ENCODE measurements at places on chromosomes 13 and 19. TPM values are rescaled to one million over a fixed set of nuclear protein-coding genes. Genes with fewer than 3 reads are reported as not detected.

DNA sequence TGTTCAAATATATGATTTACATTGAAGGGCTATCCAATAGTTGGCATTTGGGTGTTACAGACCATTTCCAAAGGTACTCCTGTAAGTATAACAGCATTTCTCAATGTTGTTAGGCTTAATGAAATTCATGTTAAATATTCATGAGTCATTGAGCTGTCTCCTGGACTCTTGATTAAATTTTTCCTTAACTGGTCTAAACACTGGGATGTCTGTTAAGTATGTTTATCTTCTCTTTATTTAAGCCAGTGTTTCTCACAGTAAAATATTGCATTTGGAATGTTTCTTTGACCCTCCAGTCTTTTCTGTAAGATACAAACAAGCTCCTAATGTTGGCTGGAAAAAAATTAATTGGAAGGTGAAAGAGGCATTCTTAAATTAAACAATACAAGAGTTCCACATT, 402.5 kb upstream of the HTR2A start:
- no peaks in the 10 kb centered on the region for H3K36me3 ChIP-seq
- no peaks in the 10 kb centered on the region for H3K4me1 ChIP-seq
- no peaks in the 10 kb centered on the region for H3K27me3 ChIP-seq
- no peak for DNase-seq

DNA sequence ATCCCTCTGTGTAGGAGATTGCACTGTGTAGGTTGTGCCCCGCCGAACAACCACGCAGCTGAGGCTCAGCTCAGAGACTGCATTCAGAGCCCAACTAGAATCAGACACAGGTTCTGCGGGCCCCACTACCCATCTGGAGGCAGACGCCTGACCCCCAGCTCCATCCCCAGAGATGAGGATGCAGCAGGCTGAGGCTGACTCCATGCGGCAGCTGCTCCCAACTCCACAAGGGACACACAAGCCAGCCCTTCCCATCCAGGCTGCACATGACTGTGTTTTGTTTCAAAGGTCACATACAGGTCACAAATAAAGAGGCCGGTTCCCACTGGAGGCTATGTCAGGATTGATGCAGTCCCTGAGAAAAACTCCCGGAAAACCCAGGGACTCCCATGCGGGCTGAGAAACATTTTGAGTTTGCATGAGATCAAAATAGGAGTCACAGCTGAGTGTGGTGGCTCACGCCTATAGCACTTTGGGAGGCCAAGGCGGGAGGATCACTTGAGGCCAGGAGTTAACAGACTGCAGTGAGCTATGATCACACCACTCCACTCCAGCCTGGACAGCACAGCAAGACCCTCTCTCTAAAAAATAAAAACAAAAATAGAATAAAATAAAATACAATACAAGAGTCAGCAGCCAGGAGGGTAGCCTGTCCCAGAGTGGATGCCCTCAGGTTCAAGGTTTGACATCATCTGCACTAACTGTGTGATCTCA, 14.0 kb downstream of the ELL start:
- H3K4me3 ChIP-seq: peak overlapping the region; percentile 54
- peaks cover 41% of the 10 kb centered on the region for H3K4me1 ChIP-seq
- no peaks in the 10 kb centered on the region for H3K27me3 ChIP-seq
- peak overlapping the region; percentile 62 for H3K27ac ChIP-seq
- H3K36me3 ChIP-seq: no peaks in the 10 kb centered on the region
- DNase-seq: no peak

GRCh38 chr19:42831221-42832019, 48.1 kb downstream of the PSG1 start:
- H3K27ac ChIP-seq: no peak overlapping the region
- no peaks in the 10 kb centered on the region for H3K27me3 ChIP-seq
- no peak for DNase-seq
- no peak overlapping the region for H3K4me3 ChIP-seq
- no peaks in the 10 kb centered on the region for H3K4me1 ChIP-seq

DNA sequence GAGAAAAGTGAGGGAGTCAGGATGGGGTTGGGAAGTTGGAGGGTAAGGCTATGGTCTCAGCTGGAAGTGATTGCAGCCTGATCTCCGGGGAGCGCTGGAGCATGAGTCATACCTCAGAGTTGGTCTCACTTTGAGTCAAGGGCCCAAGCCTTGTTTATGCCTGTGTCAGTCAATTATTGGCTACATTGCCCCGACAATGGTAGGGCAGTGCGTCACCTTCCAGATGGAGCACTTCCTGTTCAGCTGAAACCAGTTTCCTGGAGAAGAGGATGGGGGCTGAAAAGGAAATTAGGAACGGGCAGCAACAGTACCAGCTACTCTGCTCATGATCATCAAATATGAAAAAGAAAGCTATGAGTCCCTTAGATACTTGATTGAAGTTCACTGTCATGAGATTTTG, 60.4 kb downstream of the ADGRE1 start:
- H3K4me3 ChIP-seq: no peak overlapping the region
- H3K27ac ChIP-seq: no peak overlapping the region
- H3K27me3 ChIP-seq: no peaks in the 10 kb centered on the region
- no peaks in the 10 kb centered on the region for H3K36me3 ChIP-seq

- no peak overlapping the region for H3K27ac ChIP-seq
- no peak overlapping the region for H3K4me3 ChIP-seq
- no peaks in the 10 kb centered on the region for H3K36me3 ChIP-seq
- no peaks in the 10 kb centered on the region for H3K27me3 ChIP-seq
These were observed 202.6 kb upstream of the UFM1 start for GRCh38 chr13:38147050-38147449.

DNA sequence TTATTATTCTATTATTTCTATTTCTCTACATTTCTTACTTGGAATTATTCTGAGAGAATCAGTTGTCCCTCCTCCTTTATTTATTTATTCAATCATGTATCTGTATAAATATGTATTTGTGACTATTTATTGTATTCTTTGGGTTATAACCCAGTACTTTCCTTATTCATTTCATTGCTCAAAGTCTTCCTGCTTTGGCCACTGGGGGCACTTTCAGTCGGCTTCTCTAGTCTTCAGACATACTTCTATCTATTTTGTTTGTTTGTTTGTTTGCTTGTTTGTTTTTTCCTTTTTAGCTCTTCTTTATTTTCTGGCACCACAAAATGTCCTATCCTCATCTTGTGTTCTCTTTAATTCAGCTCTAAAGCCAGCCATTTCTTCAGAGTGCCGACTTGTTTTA, 260.4 kb downstream of the NALCN start:
- H3K36me3 ChIP-seq: no peaks in the 10 kb centered on the region
- no peaks in the 10 kb centered on the region for H3K4me1 ChIP-seq
- H3K27me3 ChIP-seq: peaks cover 6% of the 10 kb centered on the region
- no peak for DNase-seq
- no peak overlapping the region for H3K4me3 ChIP-seq
- H3K27ac ChIP-seq: no peak overlapping the region

- H3K4me1 ChIP-seq: peaks cover 2% of the 10 kb centered on the region
- no peaks in the 10 kb centered on the region for H3K36me3 ChIP-seq
- no peak overlapping the region for H3K4me3 ChIP-seq
These were observed 29.6 kb downstream of the EXOC3L2 start for GRCh38 chr19:45215391-45216191.

DNA sequence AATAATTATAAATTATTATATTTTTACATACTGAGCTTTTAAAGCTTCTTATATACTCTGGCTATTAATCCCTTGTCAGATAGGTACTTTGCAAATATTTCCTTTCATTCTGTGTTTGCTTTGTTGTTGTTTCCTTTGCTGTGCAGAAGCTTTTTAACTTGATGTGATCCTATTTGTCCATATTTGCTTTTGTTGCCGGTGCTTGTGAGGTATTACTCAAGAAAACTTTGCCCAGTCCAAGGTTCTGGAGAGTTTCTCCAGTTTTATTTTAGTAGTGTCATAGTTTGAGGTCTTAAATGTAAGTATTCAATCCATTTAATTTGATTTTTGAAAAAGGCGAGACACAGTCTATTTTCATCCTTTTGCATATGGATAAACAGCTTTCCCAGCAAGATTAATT, 1319.9 kb upstream of the PRR20A start:
- no peaks in the 10 kb centered on the region for H3K4me1 ChIP-seq
- no peaks in the 10 kb centered on the region for H3K36me3 ChIP-seq
- H3K4me3 ChIP-seq: no peak overlapping the region
- H3K27me3 ChIP-seq: no peaks in the 10 kb centered on the region
- no peak for DNase-seq

DNA sequence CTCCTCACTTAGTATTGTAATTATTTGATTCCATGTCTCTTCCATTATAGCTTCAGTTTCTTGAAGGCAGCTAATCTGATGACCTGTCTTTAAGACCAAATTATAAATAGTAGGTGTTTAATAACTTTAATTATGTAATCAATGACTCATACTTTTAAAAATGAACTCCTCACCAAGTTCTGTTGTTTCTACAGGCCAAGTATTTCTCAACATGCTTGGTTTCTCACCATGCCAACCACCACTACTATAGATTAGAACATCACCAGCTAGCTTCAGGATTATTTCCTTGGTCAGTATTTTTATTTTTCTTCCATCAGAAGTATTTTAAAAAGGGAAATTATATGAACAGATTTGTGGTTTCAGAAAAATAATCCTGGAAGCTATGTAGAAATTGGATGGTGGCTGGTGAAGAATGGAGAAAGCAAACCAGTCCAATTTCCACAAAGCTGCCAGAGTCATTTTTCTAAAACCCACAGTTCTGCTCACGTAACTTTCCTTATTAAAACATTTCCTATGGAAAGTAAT, 237.7 kb upstream of the DACH1 start:
- H3K27me3 ChIP-seq: no peaks in the 10 kb centered on the region
- no peaks in the 10 kb centered on the region for H3K4me1 ChIP-seq
- H3K4me3 ChIP-seq: no peak overlapping the region
- H3K27ac ChIP-seq: no peak overlapping the region
- no peak for DNase-seq

- no peak overlapping the region for H3K4me3 ChIP-seq
- H3K4me1 ChIP-seq: peaks cover 3% of the 10 kb centered on the region
- no peak for DNase-seq
- no peaks in the 10 kb centered on the region for H3K36me3 ChIP-seq
These were observed 107.6 kb upstream of the RNF113B start for GRCh38 chr13:98284679-98285078.

DNA sequence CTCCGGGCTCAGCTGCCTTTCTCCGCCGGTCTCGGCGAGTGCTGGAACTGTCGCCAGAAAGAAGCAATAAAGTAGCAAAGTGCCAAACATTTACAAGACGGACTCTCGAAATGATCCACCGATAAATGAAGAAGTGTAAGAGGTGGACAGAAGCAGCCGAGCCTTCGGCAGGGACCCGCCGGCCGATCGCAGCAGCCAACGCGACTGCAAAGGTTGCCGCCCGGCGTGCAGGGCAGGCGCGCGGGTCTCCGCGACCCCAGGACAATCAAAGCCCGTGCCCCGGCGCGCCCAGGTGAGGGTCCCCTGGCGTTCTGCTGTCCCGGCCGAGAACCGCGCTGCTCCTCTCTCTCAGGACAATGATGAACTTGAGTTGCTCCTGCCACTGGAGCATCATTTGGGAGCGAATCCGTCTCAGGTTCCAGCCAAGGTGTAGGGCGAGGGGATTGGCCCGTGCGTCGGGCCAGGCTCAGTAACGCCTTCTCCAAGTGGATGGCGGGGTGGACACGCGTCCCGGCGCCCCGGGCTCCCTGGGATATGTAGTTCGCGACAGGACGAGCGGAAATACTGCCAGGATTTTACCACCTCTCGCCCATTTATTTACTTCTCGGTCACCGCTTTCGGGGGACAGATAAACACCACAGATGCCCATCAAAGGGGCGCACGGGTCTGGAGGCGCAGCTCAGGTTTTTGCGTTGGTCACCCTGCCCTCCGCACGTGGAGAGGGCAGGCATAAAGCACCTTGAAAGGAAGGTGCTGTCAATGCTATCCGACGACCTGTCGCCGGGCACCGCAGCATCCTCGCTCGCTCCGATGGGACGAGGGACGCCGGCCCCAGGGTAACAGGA, at the start of the genes BIVM and POGLUT2:
BIVM (plus strand) TSS at position 539 of the 845 bp plus-strand sequence. CDS start 8,149 bp downstream, outside the sequence.
POGLUT2 (minus strand) TSS at position 396 of the 845 bp plus-strand sequence; CDS start at position 90, 306 bp downstream.
- H3K4me3 ChIP-seq: peak within 1 kb of the TSS; percentile 95
- peaks cover 37% of the 10 kb centered on the region for H3K36me3 ChIP-seq
- peak; percentile 83 for DNase-seq
- no peaks in the 10 kb centered on the region for H3K27me3 ChIP-seq

DNA sequence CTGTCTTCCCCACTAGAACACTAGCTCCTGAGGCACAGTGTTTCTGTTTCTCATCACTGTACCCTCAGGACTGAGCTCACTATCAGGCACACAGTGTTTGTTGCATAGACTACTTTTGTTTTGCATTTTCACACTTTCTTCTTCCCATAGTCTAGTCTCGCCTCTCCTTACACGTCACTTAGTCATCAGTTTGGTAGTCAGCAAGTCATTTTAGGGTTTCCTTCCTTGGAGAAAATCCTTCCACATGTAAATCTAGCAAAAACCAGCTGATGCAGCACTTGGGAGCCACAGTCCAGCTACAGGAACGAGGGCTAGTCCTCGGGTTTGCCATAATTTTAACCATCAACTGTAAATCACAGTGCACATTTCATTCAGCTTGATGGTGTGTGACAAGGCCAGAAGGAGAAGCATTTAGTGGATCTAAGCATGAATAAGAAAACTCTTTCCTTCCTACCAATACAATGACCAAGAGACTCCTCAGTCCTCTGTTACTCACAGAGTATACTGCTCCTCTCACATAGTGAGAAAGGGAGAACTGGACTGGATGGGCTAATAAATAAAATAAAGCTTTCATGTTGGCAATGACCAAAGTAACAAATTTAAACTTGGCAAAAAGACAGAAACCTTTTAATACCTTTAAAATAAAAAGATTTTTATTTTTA, 221.0 kb downstream of the KLF12 start:
- H3K27ac ChIP-seq: no peak overlapping the region
- no peaks in the 10 kb centered on the region for H3K27me3 ChIP-seq
- peaks cover 17% of the 10 kb centered on the region for H3K4me1 ChIP-seq

DNA sequence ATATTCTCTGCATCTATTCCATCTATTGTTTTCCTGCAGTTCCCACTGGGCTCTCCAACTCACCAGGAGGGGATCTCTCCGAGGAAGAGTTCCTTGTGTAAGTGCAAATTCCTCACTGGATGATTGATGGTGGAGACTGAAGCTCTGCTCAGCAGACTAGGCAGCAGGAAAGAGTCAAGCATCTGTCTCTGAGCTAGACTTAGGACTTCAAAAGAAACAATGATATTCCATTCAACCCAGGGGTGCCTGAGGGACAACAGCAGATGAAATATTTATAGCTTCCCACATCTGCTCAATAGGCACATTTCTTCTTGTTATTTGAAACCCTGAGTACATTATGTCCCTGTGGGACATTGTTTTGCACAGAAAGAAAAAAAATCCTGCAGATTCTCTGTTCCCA, at the start of the genes OR7A5 and OR7C1:
OR7A5 (minus strand) TSS at position 175 of the 400 bp plus-strand sequence. CDS start 6,944 bp downstream, outside the sequence.
OR7C1 (minus strand) TSS at position 175 of the 400 bp plus-strand sequence. CDS start 35,049 bp downstream, outside the sequence.
- H3K4me1 ChIP-seq: no peaks in the 10 kb centered on the region
- DNase-seq: no peak
- no peaks in the 10 kb centered on the region for H3K36me3 ChIP-seq

DNA sequence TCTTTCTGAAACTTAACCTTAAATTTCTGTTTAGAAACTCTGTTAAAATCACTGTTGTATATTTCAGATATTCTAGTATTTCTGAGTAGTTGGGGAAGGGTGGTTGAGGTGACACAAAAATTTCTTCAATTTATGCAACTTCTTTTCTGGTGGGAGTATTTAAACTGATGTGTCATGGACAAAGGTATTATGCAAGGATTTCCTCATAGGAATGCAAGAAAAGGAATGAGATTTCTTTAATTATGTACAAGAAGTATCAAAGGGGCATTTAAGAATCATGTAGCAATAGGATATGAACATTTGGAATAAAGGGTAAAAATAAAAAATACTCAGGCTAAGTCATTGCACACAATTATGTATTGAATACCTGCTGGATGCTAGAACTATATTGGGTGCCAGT, 575.8 kb upstream of the KLF12 start:
- H3K4me3 ChIP-seq: no peak overlapping the region
- H3K27ac ChIP-seq: no peak overlapping the region
- DNase-seq: no peak
- H3K27me3 ChIP-seq: no peaks in the 10 kb centered on the region
- H3K36me3 ChIP-seq: no peaks in the 10 kb centered on the region
- H3K4me1 ChIP-seq: no peaks in the 10 kb centered on the region

Gene REEP6
- total RNA-seq: 2.1 TPM

Gene BRD4
- 104 TPM for total RNA-seq

Gene OXGR1
- not detected for total RNA-seq

Gene ZNF582
- 1.4 TPM for total RNA-seq

Gene OR7D2
- total RNA-seq: 0.37 TPM

Gene DZIP1
- 0.48 TPM for total RNA-seq

Gene SLC25A15
- total RNA-seq: 21.8 TPM
